Stimulated activated CD8-positive, alpha-beta memory T cell treated with anti-CD3 and anti-CD28 coated beads, Interleukin-7, amount 100 ng/mL, for 48 hours (primary cell): ENCODE measurements at places on chromosomes 12 and 14.

DNA sequence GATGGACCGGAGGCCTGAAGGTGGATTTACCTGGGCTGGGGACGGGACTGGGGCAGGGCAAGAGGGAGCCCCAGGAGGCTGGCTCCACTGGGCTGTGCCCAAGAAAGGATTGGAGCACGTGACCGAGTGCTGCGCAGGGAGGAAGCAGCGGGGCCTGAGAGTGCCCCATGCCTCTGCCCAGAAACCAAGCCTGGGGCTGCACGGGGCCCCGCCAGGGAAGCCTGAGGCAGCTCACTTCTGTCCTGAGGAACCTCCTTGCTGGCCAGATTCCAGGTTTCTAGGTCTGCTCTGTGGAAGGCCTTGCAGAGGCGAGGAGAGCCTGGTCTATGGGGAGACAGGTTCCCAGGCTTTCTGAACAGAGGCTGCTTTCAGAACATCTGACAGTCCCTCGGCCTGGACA lies 10.4 kb downstream of the NGB start:
- DNase-seq, result no peak

- DNase-seq, result no peak
Observed at GRCh38 chr14:21263284-21264024, 5.8 kb downstream of the HNRNPC start.

- no peak for DNase-seq
Observed at GRCh38 chr14:21539189-21539940, 13.2 kb upstream of the SALL2 start.

DNA sequence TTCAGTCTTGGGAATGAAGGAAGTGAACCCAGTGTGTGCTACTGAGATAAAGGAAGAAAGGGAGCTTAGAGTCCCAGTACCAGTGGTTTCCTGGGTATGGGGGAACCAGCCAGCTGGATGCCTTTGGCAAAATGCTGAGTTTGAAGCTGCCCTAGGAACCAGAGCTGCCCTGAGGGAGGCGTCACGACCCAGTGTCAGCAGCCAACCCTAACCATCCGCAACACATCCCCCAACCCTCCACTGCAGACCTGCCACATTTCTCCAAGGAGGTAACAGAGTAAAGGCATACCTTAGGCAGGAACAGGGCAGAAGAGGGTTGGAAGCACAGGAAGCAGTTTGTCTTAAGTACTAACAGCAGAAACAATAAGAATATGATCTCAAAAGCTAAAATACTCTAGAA lies 28.6 kb downstream of the PRDM4 start:
- no peak for DNase-seq

DNA sequence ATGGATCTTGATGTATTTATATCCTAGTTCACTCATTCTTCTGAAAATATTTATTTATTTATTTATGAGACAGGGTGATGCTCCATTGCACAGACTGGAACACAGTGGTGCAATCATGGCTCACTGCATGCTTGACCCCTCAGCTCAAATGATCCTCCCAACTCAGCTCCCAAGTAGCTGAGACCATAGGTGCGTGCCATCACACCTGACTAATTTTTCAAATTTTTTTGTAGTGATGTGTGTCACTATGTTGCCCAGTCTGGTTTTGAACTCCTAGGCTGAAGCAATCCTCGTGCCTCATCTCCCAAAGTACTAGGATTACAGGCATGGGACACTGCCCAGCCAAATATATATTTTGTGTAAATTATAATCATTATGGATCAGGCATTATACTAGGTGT lies 595.6 kb upstream of the ATP2B1 start:
- DNase-seq, result no peak

DNA sequence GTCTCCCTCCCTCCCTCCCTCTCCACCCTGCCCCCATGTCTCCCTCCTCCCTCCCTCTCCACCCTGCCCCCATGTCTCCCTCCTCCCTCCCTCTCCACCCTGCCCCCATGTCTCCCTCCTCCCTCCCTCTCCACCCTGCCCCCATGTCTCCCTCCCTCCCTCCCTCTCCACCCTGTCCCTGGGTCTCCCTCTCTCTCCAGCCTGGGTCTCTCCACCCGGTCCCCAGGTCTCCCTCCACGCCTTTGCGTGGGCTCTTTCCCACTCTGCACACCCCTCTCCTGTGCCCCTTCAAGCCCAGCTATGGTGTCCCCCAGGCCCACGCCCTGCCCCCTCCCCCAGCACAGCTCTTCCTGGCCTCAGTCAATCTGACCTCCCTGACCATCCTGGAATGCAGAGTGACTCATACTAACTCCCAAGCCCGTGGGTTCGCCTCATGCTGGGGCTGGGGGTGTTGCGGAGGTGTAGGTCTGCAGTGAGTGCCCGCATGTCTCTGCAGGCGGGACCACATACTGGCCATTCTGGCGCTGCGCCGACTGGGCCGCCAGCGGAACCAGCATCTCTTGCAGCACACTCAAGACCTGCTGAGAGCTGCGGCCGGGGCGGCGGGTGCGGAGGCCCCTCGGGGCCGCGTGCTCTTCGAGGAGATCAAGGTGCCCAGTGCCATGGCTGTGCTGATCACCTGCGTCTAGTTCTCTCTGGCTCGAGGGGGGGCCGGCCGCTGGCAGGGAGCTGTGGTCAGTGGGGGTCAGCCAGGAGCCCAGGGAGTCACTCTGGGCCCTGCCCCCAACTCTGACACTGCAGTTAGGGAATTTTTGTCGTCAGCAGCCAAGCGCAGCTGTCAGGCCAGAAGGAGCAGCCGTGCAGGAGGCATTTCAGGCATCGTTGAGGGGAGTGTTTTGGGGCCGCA lies 13.5 kb upstream of the TNFAIP2 start:
- no peak for DNase-seq

- DNase-seq, result no peak
Observed at GRCh38 chr12:66010787-66011547, 119.6 kb downstream of the LLPH start.

GRCh38 chr12:81340910-81341309 lies 263.0 kb downstream of the ACSS3 start:
- no peak for DNase-seq

DNA sequence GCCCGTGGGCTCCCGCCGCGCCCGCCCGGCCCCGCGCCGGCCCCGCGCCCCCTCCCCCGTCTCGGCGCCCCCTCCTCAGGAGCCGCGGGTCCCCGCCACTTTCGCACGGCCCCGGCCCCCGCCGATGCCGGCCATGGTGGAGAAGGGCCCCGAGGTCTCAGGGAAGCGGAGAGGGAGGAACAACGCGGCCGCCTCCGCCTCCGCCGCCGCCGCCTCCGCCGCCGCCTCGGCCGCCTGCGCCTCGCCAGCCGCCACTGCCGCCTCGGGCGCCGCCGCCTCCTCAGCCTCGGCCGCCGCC lies 263 bp downstream of the RCOR1 start:
- no peak for DNase-seq

DNA sequence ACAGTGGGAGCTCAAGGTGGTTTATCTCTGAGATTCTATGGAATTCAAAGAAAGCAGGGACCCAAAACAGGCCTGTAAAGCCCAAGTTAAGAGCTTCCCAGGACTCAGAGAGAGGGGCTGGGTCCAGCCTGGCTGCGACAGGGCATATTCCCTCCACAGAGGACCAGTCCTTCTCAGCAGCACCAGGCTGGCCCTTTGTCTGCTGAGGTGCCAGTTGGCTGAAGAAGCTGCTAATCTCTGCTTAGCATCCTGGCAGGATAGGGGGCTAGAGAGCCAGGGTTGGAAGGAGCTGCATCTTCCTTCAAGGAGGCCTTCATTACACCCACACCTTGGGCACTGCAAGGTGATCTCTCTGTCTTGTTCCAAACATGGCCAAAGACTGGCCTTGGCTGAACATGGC lies 68.3 kb upstream of the TUNAR start:
- DNase-seq, result no peak

- DNase-seq, result no peak
Observed at GRCh38 chr14:25231004-25231403, 181.1 kb upstream of the STXBP6 start.

- no peak for DNase-seq
Observed at GRCh38 chr14:38425324-38425976, 169.6 kb upstream of the CLEC14A start.

DNA sequence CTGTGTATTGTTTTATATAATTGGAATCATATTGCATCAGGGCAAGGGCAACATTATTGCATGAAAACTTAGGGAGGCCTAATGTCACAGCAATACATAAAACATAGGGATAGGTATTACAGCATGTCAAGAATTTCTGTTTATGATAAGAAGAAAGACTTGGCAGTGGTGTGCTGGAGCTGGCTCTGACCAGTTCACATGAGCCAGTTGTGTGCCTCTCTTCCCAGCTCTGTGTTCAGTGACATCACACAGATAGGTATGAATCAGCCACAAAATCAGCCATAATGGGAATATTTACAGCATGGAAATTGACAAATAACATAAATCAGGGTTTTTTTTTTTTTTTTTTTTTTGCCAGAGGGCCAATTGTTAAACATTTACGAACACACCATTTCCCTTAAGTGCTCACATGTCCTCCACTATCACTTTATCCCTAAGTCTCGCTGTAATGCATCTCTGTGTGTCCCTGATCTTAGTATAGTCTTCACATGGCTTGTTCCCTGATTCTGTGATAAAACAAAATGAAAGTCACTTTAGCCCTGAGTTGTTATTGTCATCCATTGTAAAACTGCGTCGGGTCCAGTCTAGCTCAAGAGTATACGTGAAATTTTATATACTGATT lies 31.9 kb upstream of the ACSM4 start:
- no peak for DNase-seq

DNA sequence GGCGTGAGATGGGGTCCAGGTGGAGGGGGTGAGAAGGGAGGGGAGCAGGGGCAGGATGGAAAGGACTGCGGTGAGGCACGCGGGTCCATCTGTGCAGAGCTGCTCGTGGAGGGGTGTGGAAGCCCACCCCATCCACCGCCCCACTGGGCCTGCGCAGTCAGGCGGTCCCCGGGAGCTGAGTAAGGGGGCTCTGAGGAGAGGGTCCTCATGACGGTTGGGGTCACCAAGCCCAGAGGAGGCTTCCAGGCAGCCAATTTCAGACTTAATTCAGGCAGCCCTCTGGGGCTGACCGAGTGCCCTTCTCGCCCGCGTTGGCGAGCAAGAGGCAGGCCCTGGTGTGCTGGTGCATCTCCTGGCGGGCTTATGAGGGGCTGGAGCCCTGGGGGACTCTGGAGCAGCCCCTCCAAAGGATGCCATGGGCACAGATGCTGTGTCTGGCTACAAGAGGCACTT lies 115.5 kb downstream of the KIF26A start:
- no peak for DNase-seq

DNA sequence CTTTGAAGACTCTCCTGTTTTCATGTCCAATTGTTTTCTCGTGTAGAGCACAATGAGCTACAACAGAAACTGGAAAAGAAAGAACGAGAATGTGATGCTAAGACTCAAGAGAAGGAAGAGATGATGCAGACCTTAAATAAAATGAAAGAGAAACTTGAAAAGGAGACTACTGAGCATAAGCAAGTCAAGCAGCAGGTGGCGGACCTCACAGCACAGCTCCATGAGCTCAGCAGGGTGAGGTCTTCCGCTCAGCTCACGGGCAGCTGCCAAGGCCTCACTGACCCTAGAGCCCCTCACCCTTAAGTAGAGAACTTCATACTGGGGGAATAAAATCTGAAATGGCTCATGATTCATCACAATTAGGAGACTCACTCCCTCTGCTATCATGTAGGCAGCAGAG lies 134.7 kb downstream of the GPR135 start:
- no peak for DNase-seq

DNA sequence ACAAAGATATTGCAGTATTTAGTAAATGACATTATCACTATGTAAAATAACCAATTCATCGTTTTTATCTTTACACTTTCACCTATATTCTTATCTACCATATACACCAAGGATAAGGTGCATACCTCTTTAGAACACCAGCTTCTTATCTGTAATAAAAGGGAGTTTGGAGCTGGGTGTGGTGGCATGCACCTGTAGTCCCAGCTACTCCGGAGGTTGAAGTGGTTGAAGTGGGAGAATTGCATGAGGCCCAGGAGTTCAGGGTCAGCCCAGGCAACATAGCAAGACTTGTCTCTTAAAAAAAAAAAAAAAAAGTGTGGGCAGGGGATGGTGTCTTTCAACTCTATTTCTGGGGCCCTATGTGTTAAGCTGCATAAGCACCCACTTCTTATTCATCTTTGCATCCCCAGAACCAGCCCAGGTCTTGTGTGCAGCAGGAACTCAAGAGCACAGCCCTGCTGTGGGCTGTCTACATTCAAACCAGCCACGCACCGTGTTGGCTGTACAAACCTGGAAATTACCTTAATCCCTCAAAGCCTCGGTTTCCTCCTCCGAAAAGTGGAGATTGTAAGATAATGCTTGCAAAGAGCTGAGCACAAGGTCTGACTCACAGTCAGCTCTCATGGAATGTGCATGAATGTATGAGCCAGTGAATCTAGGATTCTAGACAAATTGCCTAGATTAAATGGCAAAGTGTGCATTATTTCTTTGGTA lies 256.6 kb upstream of the FOXN3 start:
- DNase-seq, result no peak

DNA sequence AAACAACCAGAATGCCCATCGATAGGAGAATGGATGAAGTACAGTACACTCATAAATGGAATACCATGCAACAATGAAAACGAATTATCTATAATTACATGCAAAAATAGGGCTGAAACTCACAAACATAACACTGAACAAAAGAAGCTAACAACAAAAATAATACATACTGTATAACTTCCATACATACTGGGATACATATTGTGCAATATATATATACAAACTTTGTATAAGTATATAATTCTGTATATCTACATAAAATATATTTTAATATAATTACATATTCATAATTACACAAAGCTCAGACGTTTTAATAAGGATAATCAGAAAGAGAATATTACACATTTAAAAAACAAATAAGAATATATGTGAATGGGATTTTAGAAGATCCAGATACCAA lies 90.2 kb downstream of the CDK17 start:
- no peak for DNase-seq

DNA sequence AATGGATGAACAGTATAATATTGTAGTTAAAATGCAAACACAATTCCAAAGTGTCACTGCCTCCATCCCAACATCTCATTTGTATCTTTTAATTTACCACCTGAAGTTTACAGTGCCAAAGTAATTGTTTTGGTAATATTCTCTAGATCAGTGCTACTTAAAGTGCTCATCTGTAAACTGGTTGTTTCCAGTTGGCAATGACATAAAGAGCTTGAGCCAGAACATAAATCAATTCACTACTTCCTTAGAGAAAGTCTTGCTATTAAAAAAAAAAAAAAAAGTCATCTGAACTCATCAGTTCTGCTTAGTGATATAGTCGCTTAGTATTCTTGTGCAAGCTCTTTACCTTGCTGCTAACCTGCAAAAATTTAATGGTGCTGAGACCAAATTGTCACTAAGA lies 16.4 kb downstream of the PLCZ1 start:
- no peak for DNase-seq

- no peak for DNase-seq
Observed at GRCh38 chr14:44291366-44291915, 215.6 kb downstream of the FSCB start.

DNA sequence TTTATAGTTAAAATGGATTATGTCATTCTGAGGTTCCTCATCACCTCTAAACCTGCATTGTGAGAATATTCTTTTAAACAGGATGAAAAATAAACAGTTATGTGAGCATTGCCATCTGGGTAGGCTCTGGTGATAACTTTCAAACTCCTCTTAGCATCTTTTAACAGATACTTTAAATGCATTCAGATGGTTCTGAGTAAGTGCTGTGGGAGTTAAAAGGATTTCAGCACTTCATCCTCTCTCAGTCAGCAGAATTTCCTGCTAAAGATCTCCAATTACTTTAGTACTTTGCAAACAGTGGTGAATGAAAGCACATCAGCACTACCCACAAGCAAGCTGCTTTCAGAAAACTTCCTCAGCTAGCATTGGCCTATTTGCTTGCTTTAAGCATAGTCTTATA lies 59.3 kb upstream of the TMTC1 start:
- no peak for DNase-seq
